Activated T-cell treated with anti-CD3 and anti-CD28 coated beads, Interleukin-2, amount 50 U/mL, for 48 hours (primary cell): ENCODE measurements at places on chromosomes 1 and 21.

DNA sequence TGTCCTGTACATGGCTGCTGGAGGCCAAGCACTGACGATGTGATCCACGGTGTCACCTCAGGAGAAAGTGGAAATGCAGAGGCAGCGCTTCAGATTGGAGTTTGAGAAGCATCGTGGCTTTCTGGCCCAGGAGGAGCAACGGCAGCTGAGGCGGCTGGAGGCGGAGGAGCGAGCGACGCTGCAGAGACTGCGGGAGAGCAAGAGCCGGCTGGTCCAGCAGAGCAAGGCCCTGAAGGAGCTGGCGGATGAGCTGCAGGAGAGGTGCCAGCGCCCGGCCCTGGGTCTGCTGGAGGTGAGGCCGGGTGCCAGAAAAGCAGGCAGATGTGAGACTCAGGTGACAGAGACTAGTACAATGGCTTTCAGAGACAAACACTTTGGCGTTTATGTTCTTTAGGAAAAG lies 7.7 kb downstream of the TRIM58 start:
- no peak for DNase-seq

DNA sequence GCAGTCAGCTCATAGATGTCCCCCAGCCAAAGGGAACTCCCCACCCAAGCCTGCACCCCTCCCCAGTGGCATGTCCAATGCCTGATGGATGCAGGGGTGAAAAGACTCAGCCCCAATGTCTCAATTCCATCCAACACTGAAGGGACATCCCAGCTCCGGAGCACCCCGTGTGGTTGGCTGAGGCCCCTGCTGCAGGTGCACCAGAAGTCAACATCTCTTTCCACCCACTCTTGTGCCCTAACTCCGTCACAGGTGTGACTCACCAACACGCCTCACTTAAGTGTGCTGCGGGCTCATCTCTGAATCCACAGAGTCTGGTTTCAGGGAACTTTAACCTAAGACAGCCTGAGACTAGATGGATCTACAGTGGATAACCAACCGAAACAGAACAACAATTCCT lies 40.9 kb upstream of the ZBTB18 start:
- DNase-seq = peak; percentile 51

GRCh38 chr21:34345091-34345871 lies 18.5 kb upstream of the KCNE2 start:
- no peak for DNase-seq

GRCh38 chr1:180165509-180166435 lies 11.1 kb downstream of the QSOX1 start:
- DNase-seq = no peak

DNA sequence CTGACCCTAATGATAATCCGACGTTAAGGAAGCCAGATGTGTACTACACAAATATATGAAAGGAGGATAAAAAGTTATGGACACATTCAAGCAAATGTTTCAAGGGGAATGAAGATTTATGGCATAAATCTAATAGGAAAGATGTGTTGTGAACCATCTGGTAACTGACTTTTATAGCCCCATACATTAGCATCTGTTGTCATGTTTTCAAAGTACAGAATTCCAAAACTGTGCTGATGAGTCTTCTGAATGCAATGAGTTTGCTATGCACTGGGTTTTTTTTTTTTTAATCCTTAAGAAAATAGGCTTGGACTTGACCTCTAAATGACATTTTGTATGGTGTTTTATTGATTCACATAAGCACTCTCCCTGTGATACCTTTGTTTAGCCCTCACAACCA lies 158.5 kb upstream of the ESRRG start:
- DNase-seq = no peak

- DNase-seq = no peak
Observed at GRCh38 chr1:47937586-47938254, 59.5 kb downstream of the TRABD2B start.

DNA sequence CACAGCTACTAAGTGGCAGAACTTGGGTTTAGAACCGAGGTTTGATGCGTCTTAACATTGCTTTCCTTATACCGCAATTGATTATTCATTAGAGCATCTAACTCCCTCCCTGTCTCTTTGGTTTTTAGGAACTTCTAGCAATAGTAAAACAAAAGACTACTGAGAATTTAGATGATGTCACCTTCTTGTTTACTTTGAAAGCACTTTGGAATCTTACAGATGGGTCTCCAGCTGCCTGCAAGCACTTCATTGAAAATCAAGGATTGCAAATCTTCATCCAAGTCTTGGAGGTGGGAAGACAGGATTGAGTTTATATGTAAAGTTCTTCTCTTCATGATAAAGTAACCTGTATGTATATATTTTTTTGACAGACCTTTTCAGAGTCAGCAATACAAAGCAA lies 35.0 kb downstream of the ZYG11A start:
- no peak for DNase-seq

- no peak for DNase-seq
Observed at GRCh38 chr1:51628715-51629590, 12.1 kb downstream of the OSBPL9 start.

GRCh38 chr1:54566438-54567141 lies 18.6 kb downstream of the ACOT11 start:
- no peak for DNase-seq

DNA sequence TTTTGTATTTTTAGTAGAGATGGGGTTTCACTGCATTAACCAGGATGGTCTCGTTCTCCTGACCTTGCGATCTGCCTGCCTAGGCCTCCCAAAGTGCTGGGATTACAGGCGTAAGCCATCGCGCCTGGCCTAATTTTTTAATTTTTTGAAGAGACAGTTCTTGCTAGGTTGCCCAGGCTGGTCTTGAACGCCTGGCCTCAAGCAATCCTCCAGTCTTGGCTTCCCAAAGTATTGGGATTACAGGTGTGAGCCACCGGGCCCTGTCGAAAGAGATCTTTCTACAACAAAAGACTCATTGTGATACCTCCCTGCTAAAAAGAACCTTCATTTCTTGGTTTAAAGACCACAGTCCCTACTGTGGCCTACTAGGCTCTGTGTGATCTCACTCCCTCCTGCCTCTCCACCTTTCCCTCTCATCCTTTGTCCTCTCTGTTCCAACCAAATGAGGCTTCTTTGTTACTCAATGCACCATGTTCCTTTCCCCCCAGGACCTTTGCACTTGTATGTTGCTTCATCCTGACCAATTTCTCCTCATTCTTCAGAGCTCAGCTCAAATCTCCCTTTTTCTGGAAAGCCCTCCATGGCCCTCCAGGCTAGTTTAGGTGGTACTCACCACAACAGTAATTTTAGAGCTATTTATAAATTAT lies 1.5 kb upstream of the GPX7 start:
- DNase-seq = no peak

DNA sequence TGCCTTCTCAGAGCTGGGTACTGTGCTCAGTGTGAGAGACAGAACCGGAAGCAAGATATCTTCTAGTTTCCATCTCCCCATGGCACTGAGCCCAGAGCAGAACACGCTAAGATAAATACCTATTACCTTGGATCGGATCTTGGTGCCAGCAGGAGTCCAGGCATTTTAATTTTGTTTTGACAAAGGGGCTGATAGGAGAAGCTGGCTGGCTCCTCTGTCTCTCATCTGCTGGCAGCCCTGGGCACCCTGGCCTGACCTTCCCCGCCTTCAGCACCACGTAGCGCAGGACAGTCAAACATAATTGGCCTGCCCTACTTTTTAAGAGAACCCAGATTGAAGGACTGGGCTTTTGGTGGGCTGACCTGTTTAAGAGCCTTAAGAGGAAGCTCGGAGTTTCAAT lies 160.7 kb upstream of the KLHDC7A start:
- DNase-seq = no peak

- peak; percentile 95 for DNase-seq
Observed at GRCh38 chr1:24150234-24151174, 7.6 kb upstream of the IL22RA1 start.

GRCh38 chr1:9198538-9199361 lies 35.8 kb upstream of the H6PD start:
- DNase-seq = peak; percentile 50
